ENCODE measurements at places on chromosomes 7 and 10.

- peak; percentile 40 for DNase-seq
Observed at GRCh38 chr7:131502810-131503508, 53.5 kb downstream of the PODXL start.

GRCh38 chr10:119370972-119371703 lies 163.8 kb downstream of the GRK5 start:
- no peak for DNase-seq

DNA sequence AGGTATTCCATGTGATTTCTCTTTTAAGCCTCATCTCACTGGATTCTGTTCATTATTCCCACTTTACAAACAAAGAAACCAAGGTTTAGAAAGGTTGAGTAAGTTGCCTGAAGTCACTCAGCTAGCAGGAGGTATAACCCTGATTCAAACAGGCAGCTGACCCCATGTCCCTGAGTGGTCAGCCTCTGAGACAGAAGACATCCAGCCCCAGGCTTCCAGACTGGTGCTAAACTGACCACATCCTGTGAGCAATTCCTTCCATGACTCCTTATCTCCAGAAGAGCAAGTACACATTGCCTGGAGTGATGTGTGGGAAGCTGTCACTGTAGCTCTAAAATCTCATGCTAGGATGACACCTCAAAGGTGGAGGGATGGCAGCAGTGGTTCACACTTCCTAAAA lies 3.7 kb downstream of the PLPP4 start:
- peak; percentile 99 for DNase-seq

GRCh38 chr10:96236876-96237275 lies 34.5 kb downstream of the BLNK start:
- no peak for DNase-seq

GRCh38 chr10:8360365-8360764 lies 305.9 kb downstream of the GATA3 start:
- no peak for DNase-seq

GRCh38 chr10:14356921-14357320 lies 26.2 kb upstream of the FRMD4A start:
- DNase-seq, result peak; percentile 59

DNA sequence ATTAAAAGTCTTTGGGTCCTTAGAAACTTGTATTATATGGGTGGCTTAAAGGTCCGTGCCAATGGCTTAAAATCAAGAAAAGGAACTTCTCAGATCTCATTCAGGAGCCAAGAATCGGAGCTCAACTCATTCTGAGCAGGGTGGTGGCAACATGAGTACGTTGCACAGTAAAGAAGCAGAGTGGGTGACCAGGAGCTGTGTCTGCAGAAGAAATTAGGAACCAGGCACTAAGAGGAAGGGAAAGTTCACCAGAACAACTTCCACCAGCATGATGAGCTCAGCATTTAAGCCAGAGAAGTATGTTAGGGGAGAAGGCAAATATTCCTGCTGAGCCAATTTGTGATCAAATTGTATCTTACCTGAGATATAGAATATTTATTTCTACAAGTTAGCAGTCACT lies 236.0 kb upstream of the NRP1 start:
- DNase-seq, result no peak

DNA sequence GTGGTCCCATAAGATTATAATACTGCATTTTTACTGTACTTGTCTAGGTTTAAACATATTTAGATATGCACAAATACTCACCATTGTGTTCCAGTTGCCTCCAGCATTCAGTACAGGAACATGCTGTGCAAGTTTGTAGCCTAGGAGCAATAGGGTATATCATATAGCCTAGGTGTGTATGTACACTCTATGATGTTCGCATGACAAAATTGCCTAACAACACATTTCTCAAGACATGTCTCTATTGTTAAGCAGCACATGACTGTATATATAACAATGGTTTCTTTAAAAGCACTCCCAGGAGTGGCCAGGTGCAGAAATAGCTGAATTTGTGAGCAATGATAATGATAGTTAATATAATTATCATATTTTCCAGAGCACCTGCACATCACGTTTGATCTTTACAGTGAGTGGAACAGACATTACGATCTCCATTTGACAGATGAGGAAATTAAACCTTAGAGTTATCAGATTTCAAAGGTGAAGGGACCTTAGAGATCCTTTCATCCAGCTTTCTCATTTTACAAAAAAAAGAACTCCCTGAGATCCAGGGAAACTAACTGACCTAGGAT lies 99.2 kb upstream of the PDCD4 start:
- no peak for DNase-seq

DNA sequence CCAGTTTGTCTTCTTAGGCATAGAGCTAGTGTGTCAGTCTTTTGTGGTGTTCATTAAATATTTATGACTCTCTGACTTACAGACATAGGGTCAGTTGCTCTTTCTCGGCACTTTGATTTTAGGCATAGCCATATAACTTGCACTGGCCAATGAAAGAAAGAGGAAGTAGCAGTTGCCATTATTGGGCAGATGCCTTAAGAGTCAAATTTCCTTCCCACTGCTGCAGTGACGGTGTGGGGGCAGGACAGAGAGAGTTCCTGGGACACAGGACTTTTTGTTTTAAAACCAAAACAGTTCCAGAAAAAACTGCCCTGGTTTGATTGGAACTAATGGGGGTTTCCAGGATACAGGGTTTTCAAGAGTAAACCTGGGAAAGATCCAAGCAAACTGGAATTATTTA lies 60.2 kb upstream of the PHF14 start:
- DNase-seq, result no peak

DNA sequence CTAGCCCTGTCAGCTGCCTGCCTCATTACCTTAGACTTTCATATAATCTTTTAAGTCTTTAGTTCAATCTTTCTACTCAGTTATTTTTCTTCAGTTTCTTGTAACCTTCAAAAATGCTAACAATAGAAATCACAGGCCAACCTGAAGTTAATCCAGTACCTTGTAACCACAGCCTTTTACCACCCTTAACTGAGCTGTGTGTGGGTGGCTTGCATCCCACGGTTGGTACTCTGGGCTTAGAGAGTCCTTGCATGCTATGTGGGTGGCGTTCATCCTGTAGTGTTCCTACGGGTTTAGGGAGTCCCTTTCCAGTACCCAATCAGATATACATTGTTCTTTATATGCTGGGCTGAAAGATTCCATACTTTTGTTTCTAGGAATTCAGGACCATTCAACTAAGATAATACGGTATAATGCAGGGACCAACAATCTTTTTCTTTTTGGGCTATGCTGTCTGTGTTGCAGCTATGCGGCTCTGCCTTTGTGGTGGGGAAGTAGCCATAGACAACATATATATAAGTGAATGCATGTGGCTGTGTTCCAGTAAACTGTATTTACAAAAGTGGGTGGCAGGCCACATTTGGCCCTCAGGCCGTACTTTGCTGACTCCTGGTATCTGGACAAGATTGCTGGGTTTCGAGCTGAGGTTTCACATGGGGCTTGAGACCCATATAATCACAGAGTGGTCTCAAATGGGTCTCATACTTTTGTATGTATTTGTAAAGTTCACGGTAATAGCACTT lies 280.8 kb upstream of the LRGUK start:
- DNase-seq, result no peak

GRCh38 chr10:4945766-4946717 lies 17.2 kb upstream of the AKR1C1 start:
- no peak for DNase-seq

DNA sequence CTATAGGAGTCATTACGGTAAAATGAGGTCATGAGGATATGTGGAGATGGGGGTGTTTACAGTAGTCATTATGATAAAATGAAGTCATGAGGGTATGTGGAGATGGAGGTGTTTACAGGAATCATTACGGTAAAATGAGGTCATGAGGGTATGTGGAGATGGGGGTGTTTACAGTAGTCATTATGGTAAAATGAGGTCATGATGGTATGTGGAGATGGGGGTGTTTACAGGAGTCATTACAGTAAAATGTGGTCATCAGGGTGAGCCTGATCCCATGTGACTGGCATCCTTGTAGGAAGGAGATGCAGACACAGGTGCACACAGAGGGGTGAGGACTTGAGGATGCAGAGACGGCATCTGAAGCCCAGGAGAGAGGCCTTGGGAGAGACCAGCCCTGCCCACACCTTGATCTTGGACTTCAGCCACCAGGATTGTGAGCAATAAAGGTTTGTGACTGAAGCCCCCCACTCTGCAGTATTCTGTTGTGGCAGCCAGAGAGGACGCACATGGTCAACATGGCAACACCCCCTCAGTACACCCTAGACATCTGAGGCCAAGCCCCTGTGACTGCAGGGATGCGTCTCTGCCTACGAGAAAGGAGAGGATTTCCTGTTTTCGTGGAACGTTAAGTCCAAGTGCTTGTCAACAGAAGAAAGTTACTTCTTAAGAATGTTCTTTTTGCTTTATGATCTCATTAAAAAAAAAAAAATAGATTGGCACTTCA lies 544.4 kb downstream of the DNAJB6 start:
- DNase-seq, result peak; percentile 34

DNA sequence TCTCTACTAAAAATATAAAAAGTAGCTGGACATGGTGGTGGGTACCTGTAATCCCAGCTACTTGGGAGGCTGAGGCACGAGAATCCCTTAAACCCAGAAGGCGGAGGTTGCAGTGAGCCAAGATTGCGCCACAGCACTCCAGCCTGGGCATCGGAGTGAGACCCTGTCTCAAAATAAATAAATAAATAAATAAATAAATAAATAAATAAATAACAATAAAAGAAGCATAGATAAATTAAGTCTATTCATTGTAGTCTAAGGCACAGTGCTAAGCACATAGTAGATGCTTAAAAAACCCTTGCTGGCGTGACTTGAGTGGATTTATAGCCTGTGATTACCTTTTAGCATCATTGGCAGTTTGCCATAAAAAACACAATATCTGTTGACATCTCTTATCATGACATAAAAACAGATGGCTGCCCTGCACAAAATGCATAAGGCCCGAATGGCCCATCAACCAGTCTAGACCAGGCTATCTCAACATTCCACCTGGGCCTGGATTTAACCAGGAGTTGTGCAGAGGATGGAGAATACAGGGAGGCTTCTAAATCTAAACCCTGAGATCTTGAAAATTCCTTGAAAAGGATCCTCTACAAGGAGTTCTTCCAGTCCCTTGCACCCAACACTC lies 94.9 kb downstream of the PRLHR start:
- DNase-seq, result no peak

DNA sequence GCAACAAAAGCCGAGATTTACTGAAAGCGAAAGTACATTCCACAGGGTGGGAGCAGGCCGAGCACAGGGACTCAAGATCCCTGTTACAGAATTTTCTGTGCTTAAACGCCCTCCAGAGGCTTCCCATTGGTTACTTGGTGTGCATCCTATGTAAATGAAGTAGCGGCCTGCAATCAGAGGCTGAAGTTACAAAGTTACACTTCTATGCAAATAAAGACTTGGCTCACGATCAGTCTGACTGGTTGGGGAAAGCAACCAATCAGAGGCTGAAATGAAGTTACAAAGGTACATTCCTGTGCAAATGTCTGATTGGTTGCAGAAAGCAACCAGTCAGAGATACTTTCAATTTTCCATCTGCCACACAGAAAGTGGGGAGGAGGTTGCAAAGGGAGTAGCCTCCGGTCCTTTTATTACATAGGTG lies 4.1 kb downstream of the ACBD7 start:
- peak; percentile 91 for DNase-seq

- DNase-seq, result no peak
Observed at GRCh38 chr10:20094226-20094976, 278.2 kb downstream of the PLXDC2 start.

DNA sequence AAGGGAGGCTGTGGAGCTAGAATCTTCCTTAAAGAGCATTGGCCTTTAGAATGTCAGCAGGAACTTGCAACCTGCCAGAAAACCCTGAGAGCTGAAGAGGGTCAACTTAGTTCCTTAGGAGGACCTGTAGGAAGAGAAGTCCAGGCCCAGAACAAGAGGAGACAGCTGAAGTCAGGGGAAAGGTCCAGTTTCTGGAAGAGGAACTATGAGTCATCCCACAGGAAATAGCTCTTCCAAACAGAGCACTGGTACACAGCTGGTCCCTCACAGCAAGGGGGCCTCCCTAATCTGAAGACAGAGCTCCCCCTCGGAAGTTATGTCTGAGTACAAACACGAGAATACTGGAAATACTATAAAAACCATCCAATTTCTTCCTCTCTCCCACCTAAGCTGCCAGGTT lies 98.9 kb downstream of the HERPUD2 start:
- DNase-seq, result peak; percentile 63

DNA sequence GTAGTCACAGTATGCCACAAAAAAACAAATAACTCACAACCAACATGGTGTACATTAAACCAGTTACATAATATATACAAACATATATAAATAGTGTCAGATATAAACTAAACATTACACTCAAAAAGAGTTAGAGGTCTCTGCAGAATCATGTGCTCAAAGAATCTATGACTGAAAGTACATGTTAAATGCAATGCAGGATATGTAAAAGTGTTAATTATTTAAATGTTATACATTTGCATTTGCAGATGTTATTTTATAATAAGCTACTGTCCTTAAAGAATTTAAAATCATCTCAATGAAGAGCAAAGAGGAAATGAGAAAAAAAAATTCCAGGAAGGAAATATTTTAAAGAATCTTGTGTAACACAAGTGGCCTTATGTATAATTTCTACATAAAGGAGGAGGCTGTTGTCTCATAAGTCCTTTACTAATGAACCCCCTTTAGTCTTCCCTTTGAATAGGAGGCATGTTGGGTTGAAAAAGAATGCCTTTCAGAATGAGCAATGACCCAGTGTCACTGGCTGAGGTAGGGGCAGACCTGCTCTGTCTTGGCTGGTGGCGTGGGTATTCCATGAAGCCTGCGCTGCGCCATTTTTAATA lies 148.9 kb downstream of the ITGA8 start:
- no peak for DNase-seq

DNA sequence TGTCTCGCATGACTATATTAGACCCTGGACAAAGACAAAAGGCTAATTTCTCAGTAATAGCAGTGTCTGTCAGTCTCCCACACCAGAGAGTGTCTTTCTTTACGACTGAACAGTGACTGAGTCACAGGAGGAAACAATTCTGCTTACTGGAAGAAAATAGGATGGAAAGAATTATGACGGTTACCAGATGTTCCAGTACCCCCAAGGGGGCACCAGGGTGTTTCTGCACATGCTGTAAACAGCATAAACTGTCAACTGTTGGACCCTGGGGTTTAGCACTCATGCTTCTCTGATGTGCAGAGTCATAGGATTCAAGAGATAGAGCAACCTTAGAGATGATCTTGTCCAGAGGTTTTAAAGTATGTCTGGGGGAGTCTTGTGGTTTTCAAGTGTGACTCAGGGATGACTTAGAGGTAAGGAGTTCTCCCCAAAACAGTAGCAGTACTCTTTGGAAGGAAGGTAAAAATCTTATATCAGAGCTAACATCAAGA lies 291.7 kb downstream of the THSD7A start:
- peak; percentile 84 for DNase-seq

- no peak for DNase-seq
Observed at GRCh38 chr7:151238924-151239836, 6.9 kb downstream of the CHPF2 start.

All from HT1080 (cell line).